ENCODE measurements at places on chromosomes 5 and 9.

GRCh38 chr9:36748322-36748899, 175.7 kb downstream of the MELK start:
- DNase-seq: peak; percentile 62

DNA sequence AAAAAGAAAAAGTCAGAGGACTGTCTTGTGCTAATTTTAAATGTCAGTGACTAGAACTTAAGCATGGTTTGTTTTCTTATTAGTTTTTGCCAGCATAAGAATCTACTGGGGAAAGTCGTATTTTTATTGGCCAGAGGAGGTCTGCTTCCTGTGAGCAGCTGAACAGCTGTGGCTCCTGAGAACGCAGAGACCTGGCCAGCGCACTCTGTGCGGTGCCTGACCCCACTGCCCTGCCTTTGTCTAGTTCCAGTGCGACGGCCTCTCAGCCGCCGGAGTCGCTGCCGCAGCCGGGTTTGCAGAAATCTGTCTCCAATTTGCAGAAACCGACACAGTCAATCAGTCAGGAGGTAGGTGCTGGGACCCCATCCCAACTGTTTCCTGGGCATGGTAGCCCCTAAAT, 42.5 kb downstream of the PRRC2B start:
- peak; percentile 15 for DNase-seq

GRCh38 chr5:147189109-147189424, 45.8 kb upstream of the STK32A start:
- no peak for DNase-seq

- DNase-seq: no peak
Observed at GRCh38 chr5:156147944-156148285, 179.0 kb upstream of the SGCD start.

- DNase-seq: no peak
Observed at GRCh38 chr9:131252120-131252519, 24.2 kb downstream of the FAM78A start.

GRCh38 chr5:136766456-136766855, 401.1 kb upstream of the TRPC7 start:
- DNase-seq: no peak

DNA sequence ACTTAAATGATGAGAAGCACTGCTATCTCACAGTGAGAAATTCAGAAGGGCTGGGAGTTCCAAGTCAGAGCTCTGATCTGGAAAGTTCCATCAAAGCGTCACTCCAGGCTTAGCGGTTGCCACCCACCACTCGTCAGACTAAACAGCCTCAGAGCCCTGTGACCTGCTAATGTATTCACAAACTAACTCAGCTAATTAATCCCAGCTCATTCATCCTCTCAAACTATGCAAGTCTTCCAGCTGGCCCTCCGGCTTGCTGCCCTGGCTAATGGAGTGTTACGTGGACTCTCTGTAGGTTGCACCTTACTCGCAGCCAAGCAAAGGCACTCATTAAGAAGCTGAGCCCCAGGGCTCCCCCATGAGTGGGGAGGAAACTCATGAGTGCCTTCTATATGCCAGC, 82.2 kb upstream of the GABRP start:
- no peak for DNase-seq

- DNase-seq: no peak
Observed at GRCh38 chr9:76624391-76625048, 139.7 kb upstream of the PCA3 start.

Data from fibroblast of the aortic adventitia (primary cell).